ENCODE measurements at places on chromosomes 11 and 22. TPM values are rescaled to one million over a fixed set of nuclear protein-coding genes. Genes with fewer than 3 reads are reported as not detected.

GRCh38 chr11:130672911-130673310, 224.5 kb downstream of the ADAMTS15 start:
- peak; percentile 23 for DNase-seq

SF3B2 gene
- total RNA-seq: 169 TPM

- no peak for DNase-seq
Measured at GRCh38 chr11:32450372-32450771, 15.0 kb upstream of the WT1 start.

NRGN gene
- 4.5 TPM for total RNA-seq

DNA sequence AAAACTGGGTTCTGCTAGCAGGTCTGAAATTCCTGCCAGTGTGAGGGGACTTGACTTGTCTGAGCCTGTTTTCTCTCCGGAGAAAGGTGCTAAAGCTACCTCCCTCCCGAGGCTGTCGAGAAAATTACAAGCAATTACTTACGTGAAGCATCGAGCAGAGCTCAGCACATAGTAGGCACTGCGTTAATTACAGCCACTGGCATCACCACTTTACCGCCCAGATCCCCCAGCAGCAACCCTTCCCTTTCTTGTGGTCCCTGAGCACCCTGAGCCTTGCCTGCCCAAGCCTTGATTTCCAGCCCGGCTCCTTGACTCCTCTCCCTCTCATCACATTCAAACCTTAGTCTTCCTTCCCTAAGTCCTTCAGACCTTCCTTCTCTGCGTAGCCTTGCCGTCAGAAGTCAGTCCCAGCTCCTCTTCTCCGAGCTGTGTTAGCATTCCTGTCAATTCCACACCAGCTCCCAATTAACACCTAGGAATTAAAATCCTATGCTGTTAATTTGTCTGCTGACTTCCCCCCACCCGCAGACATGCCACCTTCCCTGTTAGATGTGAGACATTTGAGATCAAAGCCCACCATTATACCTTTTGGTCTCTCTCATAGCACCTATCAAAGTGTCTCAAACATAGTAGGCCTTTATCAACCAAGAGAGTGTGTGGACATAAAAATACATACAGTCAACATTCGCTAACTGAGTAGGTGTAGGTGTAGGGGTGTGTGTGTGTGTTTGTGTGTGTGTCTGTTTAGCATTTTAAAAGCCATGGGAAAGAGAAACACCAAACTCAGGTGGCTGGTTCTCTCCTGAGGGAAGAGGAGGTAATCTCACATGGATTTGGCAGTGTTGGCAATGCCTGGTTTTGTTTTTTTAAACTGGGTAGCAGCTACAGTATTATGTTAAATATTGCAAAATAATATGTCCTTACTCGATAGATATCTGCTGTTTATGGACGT, 2.8 kb upstream of the KCNJ5 start:
- DNase-seq: no peak

PVALB gene
- total RNA-seq: 0.45 TPM

- DNase-seq: no peak
Measured at GRCh38 chr22:43796567-43796966, 15.5 kb downstream of the EFCAB6 start.

GRCh38 chr11:104154296-104154695, 9.7 kb downstream of the PDGFD start:
- DNase-seq: no peak

DNA sequence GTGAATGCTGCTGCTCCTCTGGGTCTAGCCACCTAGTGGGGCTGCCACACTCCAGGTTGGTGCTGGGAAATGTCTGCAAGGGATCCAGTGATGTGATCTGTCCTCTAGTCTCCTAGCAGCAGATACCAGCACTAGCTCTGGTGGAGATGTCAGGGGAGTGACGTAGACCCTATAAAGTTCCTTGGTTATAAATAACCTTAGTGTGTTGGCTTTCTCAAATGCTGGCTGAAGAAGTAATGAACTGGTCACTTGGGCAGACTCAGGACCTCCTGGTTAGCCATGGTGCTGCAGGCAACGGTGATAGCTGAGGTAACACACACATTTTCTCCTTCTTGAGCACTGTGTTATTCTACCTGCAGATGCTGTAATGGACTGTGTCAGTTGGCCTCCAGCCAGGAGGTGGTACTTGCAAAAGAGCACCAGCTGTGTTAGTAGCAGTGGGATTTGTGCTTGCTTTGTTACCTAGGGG, 35.5 kb downstream of the BBOX1 start:
- DNase-seq: no peak

ROM1 gene
- 0.51 TPM for total RNA-seq

DNA sequence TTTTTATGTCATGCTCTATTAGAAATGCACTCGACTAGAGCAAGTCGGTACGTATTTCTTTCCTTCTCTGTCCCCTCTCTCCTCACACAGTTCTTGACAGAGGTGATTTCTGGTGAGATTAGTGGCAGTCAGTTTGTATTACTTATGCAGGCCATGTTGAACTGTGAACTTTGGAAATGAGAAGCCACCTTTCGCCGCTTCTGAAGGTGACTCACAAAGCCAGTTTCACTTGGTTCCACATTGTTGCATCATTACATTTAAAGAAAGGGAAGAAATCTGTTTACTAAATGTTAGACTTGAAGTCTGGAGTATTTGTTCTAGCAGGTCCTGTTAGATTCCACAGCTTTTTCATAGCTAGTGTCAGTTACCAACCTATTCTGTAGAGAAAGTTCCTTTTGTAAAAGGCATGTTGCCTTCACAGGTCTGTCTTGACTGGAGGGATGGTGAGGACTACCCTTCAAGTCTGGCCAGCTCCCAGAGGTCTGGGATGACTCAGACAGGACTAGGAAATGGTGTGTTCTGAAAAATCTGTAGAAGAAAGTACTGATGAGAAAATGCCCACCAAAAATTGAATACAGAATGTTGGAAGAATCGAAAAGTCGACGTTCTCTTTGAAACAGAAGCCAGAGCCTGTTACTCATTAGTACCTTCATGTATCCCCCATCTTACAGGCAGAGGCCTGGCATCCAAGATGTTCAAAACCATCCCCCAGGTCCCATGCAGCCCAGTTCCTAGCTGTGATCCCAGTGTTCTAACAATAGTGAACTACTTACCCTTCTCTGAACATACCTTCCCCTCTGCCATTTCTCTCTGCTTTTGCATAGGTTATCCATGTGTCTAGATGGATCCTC, 181.4 kb downstream of the DBX1 start:
- DNase-seq: no peak

DNA sequence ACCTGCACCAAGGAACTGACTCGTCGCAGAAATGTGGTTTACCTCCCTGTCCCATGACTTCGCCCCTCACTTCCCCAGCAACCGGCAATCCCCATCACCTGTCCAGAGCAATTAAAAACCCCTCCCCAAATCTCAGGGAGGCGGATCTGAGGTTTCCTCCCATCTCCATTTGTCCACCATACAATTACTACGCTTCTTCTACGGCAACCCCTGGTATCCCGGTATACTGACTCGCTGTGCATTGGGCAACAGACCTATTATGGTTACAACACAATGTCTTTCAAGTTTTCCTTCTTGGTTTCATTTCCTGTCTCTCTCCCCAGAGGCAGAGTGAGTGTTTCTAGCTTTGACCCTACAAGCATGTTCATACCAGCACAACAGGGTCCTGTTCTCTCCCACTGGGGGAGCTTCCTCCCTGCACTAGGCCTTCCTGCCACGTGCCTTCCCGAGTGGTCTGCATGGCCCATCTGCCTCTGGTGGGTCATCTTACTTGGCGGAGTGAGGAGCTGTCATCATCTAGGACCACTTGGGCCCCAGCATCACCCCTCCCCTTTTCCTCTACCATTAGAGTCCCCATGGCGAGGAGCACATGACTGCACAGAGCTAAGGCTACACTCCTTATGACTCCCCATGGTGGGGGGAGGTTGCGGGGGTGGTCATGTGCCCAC, 30.3 kb upstream of the NAP1L4 start:
- peak; percentile 40 for DNase-seq

DNA sequence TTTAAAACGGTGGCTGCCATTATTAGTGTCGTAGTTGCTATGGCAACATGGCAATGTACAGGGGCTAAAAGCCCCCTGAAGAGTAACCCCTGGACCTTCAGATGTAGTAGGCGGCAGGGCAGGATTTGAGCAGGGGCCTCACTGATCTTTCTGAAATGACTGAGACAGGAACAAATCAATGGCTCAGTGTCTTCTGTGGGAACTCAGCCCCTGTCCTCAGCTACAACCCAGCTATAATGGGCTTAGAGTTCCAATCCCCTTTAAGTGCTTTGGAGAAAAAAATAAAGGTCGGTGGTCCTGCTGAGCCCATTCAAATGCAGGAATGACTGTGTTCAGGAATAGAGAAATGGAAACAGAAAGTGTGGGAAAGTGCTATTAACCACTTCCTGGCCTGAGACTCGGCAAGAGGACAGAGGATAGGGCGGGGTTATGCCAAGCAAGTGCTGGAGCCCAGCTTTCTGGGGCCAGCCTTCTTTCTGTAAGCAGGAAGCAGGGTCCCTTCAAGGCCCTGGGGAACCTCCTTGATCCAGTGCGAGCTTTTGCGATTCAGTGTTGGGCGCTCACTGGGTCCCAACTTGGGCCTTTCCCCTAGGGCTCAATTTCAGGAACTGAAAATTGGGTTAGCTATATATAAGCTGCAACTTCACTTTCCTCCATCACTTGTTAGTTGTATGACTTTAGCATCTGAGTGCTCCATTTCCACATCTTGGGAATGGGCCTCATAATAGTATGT, 6.1 kb upstream of the CD82 start:
- DNase-seq: peak; percentile 29

DNA sequence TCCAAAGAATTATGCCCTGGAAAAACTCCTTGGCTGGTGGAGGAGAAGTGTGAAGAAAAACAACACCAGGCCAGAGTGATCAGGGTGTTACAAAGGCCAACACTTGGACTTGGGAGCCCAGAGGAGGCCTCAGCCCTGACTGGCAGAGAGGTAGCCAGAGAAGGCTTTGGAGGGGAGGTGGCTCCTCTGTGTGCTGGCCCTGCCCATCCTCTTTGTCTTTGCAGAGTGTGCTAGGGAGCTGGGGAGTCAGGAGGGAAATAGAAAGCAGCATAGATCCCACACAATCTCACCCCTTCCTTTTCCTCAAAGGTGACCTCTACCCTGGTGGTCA, 12.0 kb upstream of the P2RY6 start:
- DNase-seq: no peak

DNA sequence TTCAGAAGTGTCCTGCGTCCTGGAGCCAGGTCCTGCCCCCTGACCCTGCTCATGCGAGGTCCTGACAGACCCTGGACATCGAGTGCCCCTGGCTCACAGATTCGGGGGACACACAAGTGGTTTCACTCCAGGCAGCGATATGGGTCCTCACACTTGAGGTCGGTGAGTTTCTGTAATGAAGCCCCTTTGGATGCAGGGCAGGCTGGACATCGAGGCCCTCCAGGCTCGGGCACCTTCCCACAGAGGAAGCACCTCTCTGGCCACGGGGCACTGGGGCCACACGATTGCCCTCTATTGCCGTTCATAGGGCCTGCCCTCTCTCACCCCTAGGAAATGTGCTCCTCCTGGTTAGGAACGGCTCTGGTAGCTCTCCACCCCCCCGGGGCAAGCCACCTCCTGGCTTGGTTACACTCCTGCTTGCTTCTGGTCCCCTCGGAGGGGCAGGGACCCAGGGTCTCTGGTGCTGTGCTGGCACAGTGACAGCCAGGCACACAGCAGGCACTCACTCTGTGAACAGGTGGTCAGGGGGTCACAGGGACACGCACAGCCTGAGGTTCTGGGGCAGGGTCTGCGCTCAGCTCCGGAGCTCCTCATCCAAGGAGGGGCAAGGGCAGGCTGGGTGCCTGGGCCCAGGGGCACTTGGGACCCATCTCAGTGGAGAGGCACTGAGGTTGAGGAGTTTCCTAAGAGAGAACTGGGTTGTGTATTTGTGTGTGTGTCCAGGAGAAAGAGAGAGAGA, 907.7 kb downstream of the BRD1 start:
- DNase-seq: no peak
